RCC 7860 (cell line): ENCODE measurements at places on chromosomes 13 and 19.

DNA sequence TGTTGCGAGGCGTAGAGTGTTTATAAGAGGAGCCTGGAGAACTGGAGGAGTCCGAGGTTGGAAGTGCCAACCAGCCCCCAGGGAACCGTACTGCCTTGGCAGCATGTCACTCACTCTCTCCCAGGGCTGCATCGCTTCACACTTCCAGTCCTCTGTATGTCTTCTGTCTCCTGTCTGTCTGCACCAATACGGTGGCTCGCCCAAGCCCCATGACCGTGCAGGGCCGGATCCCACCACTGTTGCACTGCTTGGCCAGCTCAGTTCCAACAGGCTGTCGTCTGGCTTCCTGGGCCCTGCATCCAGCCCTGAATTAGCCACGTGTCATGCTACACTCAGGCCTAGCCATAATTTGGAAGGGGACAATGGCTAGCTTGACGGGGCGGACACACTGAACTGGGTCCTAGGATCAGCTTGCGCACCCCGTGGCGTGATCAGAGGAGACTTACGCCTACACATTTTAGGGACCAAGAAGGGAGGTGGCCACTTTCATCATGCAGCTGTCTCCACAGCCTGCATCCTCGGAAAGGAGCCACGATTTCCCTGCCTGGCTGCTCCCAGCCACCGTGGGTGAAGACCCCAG, 147.1 kb downstream of the URI1 start:
- no peak for DNase-seq

DNA sequence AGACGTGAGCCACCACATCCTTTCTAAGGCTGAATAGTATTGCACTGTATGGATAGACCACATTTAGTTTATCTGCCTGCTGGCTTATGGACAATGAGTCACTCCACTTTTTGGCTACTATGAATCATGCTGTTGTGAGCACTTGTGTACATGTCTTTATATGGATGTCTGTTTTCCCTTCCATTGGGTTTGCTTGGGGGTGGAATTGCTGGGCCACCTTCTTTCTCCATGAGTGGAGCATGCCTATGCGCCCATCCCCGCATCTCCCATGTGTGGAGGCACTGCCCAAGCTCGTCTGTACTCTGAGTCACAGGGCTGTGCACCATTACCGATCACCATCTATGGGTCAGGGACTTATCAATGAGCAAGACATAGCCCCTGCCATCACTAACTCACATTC, 127.2 kb upstream of the GJB6 start:
- peak; percentile 96 for DNase-seq

DNA sequence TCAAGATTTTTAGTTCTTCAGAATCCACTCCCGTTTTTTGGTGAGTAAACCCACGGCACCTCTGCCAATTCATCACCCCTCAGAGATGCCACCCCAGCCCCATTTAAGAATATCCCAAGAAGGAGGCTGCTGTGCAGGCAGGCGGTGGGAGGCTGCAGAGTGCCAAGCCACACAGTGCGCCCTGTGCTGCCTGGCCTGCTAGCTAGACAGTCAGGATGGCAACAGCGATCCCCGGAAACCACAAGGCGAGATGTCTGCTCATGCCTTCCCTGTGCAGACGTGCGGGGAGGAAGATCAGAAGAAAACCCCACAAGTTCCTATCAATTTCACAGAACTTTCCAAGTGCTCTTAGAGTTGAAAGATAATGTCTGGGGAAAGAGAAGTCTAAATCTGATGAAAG, 64.8 kb upstream of the GPR183 start:
- DNase-seq = no peak

DNA sequence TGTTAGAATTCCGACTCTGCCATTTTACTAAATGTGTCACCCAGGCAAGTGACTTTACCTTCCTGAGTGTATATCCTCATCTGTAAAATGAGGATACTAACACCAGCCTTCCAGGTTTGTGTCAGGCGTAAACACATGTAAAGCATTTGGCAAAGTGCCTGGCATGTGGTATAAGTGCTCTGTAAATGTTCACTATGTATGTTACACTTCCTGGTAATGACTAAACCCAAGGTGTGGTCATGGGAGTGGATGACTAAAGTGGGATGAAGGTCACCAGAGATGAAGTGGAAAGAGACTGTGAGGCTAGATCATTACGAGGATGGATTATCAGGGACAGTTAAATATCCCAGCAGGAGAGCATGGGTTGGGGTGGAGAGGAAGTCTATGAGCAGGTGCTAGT, 25.6 kb downstream of the DEDD2 start:
- peak; percentile 77 for DNase-seq

DNA sequence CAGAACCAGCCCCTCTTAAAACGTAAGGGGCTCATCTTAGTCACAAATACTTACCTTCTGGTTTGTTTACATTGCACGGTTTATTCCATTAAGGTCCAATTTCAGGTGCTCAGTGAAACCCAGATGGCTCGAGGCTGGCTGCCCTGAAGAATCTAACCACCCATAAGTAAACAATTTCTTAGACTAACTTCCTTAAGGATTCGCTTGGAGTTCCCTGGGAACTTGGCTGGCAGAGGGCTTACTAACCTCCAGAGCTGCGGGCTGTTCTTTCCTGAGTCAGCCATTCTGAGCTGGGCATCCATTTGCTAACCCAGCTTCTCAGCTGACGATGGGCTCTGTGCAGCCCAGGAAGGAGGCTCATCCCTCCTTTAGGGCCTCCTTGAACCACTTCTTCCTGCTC, 262.1 kb downstream of the FGF9 start:
- no peak for DNase-seq

DNA sequence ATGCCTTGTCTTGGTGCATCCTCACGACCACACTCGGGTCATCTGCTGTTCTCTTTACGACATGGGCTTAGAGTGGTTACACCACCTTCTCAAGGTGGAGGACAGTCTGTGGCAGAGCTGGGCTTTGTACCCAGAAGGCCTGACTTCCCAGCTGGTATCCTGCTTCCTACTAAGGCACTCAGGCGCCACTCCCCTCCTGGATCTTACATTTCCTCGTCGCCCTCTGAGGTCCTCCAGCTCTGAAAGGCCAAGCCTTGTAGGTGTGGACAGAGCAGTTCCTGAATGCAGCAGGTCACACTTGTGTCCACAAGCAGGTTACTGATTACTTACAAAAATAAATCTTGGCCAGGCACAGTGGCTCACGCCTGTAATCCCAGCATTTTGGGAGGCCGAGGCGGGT, 11.9 kb downstream of the SYCE2 start:
- DNase-seq = no peak

GRCh38 chr13:102692491-102692826, 2.4 kb downstream of the METTL21C start:
- DNase-seq = no peak

- DNase-seq = no peak
Measured at GRCh38 chr13:55160867-55161266, 1979.9 kb upstream of the PRR20A start.

GRCh38 chr19:43519436-43520088, 7.4 kb downstream of the ETHE1 start:
- peak; percentile 58 for DNase-seq

- DNase-seq = no peak
Measured at GRCh38 chr19:3822683-3823349, 36.6 kb upstream of the MATK start.

- DNase-seq = no peak
Measured at GRCh38 chr13:100356889-100357288, 231.7 kb downstream of the GGACT start.

DNA sequence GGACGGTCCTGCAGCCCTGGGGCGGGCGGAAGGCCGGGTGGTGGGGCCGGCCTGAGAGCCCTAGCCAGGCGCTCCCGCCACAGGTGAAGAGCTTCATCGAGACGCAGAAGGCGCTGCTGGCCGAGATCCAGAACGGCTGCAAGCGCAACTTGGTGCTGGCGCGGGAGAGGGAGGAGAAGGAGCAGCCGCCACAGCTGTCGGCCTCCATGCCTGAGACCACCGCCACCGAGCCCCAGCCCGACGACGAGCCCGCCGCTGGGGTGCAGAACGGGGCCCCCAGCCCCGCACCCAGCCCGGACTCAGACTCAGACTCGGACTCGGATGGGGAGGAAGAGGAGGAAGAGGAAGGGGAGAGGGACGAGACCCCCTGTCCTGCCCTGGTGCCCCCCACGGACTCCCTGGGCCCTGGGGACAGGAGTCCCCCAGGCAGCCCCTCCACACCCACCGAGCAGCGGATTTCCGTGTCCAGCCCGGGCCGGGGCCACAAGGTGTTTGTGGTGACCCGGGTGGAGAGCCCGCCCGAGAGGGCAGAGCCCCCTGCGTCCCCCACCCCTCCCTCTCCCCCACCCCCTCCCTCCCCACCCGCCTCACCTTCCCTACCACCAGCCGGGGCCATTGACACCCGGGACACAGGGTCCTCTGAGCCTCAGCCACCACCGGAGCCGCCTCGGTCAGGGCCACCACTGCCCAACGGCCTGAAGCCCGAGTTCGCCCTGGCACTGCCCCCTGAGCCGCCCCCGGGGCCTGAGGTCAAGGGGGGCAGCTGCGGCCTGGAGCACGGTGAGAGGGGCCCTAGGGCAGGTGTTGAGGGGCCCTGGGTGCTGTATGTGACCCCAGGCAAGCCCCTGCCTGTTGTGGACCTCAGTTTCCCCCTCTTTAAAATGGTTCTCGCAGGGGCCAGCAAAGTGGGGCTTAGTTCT, 15.3 kb downstream of the NKPD1 start:
- DNase-seq = no peak

DNA sequence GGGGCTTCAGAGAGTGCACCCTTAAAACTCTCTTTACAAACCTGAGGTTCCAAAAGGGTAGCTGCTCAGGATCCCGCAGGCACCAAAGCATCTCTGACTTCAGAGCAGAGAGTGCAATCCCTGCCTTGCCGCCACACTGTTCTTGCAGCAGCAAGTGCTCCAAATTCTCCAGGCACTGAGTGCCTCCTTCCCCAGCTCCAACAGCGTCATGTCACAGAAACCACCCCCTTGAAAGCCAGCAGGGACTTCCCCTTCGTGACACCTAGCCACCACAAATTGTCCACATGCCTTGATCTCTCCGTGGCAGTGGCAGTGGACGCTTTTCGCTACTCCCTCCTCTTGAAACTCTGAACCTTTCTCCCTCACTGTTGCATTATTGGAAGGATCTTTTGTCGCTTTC, 39.9 kb downstream of the MBNL2 start:
- no peak for DNase-seq

DNA sequence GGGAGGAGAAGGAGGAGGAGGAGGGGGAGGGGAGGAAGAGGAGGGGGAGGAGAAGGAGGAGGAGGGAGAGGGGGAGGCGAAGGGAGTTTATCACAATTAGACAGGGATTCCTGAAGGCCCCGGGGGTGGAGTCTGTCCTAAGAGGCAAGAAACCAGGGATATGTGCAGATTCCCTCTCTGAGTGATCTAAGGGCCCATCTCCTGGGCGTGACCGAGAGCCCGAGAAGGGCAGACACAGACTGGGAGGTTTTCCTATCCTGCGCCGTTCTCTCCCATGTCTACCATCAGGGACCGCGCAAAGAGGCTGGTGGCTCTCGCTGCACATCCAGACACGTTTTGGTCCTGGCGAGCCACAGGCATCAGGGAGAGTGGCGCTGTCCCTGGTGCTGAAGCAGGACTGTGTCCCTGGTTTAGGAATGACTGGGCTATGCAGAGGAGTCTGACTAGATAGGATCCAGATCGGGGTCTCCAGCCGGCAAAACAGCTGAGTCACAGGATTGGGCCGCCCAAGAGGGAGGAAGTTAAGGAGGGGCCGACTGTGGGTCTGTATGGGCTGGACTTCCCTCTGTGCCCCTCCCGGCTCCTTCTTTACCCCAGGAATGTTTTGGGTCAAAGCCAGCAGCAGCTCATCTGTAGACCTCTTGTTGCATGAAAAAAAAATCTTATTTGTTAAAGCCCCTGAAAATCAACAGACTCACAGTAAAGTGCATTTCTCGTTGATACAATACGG, 17.9 kb upstream of the ZNF175 start:
- DNase-seq = peak; percentile 18

DNA sequence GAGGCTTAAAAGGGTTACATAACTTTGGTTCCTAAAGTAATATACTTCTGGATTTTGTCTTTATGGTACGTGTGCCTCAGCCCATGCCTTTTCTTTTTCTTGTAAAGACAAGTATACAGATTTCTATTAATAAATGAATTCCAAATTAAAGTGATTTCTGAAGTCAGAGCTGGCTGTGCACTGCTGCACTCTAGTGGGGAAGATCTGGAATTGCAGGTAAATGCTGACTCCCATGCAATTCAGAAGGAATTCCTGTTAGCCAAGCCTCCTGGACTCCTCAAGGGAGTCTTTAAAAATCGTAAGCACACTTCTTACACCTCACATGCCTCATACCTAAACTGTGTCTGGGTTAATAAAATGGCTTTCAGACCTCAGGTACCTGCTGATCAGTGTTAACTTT, 118.4 kb upstream of the SLC7A1 start:
- peak; percentile 34 for DNase-seq

DNA sequence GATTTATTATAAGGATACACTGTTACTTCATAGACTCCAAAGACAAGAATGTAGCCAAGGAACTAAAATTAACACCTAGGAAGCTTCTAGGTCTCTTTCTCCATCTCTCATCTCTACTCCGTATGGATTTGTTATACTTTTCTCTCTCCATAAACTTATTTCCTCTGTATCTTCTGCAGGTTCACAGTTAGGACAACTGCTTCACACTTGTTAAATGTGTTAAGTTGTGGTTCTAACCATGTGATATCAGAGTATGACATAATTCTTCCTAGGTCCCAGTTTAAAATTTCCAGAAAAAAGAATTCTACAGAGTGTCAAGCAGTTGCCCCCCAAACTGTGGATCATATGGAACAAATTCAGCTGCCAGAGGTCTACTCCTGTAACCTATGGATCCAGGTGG, 42.3 kb upstream of the GTF2F2 start:
- DNase-seq = no peak

- DNase-seq = no peak
Measured at GRCh38 chr13:49567491-49567890, 17.9 kb downstream of the RCBTB1 start.

- no peak for DNase-seq
Measured at GRCh38 chr19:7692417-7693088, 9.4 kb downstream of the FCER2 start.

- DNase-seq = no peak
Measured at GRCh38 chr13:88000239-88000638, 329.1 kb downstream of the SLITRK5 start.

DNA sequence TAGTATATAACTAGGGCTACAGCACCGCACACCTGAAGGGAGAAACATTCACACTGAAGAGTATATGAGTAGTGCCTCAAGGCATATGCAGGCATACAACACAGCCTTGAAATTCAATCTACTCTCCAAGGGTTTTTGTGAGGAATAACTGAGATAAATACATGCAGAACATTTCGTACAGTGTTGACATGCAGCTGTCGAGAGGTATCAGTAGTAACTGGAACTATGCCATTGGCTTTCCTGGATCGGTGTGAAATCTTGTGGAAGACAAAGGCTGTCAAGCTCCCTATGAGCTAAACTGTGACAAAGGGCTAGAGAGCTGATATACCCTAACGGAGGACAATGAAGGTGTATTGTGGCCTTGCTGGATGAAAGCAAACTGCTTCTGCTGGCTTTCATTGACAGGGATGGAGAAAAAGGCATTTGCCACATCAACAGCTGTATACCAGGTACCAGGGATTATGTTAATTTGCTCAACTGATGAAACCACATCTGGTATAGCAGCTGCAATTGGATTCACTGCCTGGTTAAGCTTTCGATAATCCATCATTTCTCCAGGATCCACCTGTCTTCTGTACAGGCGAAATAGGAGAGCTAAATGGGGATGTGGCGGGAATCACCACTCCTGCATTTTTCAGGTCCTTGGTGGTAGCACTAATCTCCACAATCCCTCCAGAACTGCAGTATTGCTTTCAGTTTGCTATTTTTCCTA, 16.3 kb downstream of the MTRF1 start:
- no peak for DNase-seq

- no peak for DNase-seq
Measured at GRCh38 chr13:50250401-50250800, 235.2 kb downstream of the KCNRG start.

- DNase-seq = no peak
Measured at GRCh38 chr19:1396019-1396767, 5.1 kb downstream of the GAMT start.
